ENCODE measurements at places on chromosomes 2 and 18.

GRCh38 chr2:169693360-169693759 is 845 bp downstream of the CFAP210 start:
- DNase-seq: no peak

GRCh38 chr2:223383315-223383714 is 218.8 kb downstream of the SCG2 start:
- DNase-seq: no peak

DNA sequence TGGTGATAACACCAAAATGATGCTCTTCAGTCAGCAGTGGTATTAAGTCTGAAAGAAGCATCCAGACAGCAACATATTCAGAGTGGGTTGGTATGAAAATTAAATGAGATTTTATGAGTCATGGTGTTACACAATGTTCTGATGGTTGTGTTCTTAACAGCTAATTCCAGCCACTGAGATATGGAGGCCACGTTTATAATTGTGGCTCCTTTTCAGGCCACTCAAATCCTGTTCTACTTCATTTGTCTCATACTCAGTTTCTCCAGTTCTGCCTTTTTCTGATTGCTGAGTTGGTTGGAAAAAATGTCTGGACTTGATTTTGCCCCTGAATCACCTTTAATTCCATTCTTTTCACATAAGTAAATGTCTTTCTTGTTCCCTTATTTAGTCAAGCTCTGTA is 162.7 kb upstream of the COL3A1 start:
- no peak for DNase-seq

GRCh38 chr2:235721625-235722024 is 227.8 kb downstream of the AGAP1 start:
- no peak for DNase-seq

DNA sequence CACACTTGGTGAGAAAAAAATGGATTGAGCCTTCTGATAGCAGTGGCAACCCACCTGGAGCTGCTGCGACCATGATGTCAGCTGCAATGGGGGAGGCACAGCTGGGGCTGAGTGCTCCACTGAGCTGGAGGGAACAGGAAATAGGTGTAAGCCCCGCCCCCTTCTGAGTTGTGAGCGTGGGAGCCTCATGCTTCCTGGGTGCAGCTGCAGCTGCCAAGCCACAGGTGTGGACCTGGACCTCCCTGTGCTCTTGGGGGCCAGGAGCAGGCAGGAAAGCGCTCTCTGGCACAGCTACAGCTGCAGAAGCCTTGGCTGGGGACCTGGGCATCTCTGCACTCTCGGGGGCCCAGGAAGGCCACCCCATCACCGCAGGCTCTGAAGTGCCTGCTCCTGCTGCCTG is 970.6 kb downstream of the DCDC2C start:
- DNase-seq: no peak

DNA sequence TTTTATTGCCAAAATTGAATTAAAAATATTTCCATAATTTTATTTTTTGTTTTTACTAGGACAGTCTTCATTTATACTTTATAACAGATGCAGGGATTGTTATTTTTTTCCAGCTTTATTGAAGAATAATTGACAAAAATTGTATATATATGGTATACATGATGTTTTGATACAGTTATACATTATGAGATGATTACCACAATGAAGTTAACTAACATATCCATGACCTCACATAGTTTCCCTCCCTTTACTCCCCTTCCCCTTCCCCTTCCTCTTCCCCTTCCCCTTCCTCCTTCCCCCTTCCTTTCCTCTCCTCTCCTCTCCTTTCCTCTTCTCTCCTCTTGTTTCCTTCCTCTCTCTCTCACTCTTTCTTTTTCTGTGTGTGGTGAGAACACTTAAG is 700.1 kb downstream of the CNTNAP5 start:
- no peak for DNase-seq

DNA sequence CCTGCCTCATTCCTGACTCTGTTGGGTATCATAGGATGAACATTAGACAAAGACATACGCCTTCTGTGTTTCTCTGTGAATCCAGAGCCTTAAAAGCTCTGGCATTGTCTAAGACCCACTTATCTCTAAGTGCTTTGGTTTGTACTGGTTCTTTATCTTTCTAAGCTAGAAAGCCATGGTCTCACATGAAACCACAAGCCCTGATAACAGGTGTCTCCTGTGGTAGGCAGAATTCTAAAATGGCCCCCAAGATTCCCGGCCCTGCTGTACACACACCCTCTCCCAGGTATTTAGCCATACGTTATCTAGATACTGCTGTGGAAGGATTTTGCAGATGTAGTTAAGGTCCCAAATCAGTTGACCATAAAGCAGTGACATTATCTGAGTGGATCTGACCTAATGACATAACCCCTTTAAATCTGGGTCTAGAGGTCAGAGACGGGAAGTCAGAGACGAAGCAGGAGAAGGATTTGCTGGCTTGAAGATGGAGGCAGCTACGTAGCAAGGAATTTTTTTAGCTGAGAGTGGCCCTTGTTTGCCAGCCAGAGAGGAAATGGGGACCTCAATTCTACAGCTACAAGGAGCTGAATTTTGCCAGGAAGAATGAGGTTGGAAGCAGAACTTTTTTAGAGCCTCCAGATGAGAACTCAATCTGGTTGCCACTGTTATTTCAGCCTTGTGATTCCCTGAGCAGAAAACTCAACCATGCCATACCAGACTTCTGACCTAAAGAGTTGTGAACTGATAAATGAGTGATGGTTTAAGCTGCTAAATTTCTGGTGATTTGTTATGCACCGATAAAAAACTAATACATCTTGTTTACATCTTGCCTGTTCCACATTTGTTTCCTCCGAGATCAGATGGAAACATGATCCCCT is 186.7 kb downstream of the CAMKMT start:
- no peak for DNase-seq

- DNase-seq: no peak
Measured at GRCh38 chr2:96150791-96151594, 5.8 kb upstream of the DUSP2 start.

- no peak for DNase-seq
Measured at GRCh38 chr2:174365571-174365970, 30.0 kb upstream of the SCRN3 start.

- no peak for DNase-seq
Measured at GRCh38 chr18:76476665-76477561, 18.1 kb downstream of the ZNF516 start.

GRCh38 chr2:62706721-62707521 is 1.4 kb downstream of the EHBP1 start:
- DNase-seq: no peak

DNA sequence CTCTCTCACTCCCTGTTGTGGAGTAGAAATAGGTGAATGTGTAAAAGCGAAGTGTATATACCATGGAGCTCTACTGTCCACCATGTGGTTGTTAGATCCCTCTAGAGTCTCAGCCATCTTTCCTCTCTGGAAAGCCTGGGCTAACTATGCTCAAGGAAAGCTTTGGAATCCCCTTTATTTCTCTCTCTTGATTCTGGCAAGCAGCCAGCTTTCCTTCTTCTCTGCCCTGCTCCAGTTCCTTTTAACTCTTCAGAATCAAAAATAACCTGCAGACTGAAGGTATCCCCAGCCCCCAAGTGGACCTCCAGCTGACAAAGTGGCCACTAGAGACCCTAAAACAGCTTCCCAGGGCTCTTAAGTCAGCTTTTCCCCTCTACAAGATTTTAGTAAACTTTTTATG is 381.9 kb downstream of the PLCL1 start:
- no peak for DNase-seq

- DNase-seq: no peak
Measured at GRCh38 chr2:105328281-105329196, 996 bp downstream of the TGFBRAP1 start.

GRCh38 chr2:98903767-98904485 is 32.1 kb downstream of the CRACDL start:
- no peak for DNase-seq

DNA sequence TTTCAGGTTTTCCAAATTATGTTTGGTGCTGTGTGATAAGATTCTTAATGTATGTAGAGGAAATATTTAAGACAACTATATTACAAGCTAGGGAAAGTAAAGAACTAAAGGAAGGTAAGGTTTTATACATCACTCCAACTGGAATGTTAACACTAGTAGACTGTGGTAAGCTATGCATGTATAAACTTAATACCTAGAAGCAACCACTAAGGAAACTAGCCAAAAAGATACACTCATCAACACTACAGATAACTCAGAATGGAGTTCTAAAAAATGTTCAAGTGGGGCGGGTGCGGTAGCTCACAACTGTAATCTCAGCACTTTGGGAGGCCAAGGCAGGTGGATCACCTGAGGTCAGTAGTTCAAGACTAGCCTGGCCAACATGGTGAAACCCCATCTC is 37.8 kb upstream of the MALL start:
- DNase-seq: no peak

DNA sequence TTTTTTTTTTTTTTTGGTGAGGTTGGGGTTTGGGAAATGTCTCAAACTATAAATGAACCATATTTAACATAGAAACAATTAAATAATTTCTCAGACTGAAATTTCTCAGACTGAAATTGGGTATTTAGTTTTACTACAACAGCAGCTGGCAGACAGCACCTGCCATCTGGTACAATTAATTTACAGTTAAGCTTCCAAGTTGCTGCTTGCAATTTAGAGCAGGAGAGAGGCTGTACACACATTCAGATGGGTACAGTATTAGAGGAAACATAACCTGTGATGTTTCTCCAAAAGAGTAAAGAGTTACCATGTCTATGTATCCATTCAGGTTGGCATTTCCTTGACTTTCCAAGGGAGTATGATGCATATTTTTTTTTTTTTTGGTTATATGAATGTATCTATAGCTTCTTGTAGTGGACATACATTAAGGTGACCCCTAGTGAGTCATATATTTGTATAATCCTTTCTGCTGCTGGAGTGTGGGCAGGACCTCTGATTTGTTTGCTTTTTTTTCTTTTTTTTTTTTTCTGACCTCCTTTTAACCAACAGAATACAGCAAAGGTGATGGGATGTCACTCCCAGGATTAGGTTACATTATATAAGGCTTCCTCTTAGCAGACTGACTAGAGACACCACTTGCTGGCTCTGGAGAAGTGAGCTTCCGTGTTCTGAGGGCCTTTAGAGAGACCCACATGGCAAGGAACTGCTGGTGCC is 201.7 kb downstream of the PTH2R start:
- no peak for DNase-seq

- no peak for DNase-seq
Measured at GRCh38 chr2:214139630-214140284, 271.1 kb upstream of the VWC2L start.

GRCh38 chr18:71936744-71937143 is 607.4 kb downstream of the CBLN2 start:
- DNase-seq: no peak

DNA sequence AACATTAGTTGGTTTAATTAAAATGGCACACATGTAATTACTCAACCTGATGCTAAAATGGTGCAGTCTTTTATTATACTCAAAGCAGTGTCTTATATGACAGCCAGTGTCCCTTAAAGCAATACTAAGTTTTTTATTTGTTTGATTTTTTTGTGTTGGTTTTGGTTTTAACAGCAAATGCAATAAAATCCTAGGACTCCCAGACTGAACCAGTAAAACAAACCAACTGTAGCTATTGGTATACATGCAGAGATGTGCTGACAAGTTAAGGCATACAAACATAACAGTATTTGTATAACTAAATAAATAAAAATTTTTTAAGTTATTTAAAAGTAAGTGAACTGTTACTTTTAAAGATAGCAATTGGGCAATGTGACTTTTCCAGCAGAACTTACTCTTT is 387.7 kb downstream of the RND3 start:
- no peak for DNase-seq

DNA sequence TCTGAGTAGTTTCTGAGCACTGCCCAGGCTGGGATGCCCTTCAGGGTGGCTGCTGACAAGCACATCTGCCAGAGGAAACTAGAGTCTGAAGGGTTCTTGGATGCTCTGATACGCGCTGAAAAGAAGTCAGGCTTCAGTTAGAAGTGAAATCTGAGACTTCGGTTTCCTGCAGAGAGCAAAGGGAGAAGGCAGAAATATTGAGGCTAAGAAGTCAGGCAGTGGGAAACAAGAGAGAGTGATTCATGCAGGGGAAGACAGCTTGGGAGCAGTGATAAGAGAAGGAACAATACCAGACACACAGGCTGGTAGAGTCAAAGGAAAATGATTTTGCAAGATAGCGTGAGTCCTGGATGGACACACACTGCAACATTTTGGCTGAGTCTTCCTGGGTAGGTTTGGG is 51.0 kb upstream of the BOD1L2 start:
- DNase-seq: no peak

DNA sequence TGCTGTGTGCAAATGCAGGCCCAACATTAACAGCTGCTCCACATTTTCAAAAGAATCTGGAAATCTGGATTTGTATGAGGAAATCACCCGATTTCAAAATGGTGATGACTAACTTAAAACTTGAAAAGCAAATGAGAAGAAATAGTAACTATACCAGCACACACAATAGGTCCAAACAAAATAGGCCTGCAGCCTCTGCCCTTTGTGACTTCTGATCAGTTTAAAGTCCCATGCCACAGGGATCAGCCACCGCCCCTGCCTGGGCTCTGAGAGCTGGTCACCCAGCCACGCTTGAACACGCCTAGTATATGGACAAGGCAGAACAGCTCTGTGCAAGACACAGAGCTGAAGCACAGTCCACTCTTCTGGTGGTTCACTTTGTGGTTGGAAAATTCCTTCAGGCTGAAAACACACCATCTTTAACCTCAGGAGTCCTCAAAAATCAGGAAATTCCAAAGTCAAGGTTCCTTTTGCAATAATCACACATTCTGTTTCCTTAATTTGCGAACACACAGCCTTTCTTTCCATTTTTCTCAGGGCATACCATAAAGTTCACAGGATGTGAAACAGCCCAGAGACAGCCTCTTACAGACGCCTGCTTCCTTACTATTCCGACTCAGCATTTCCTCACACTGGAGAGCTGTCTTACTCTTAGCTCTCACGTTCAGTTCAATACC is 150.1 kb upstream of the RIOK3 start:
- no peak for DNase-seq

DNA sequence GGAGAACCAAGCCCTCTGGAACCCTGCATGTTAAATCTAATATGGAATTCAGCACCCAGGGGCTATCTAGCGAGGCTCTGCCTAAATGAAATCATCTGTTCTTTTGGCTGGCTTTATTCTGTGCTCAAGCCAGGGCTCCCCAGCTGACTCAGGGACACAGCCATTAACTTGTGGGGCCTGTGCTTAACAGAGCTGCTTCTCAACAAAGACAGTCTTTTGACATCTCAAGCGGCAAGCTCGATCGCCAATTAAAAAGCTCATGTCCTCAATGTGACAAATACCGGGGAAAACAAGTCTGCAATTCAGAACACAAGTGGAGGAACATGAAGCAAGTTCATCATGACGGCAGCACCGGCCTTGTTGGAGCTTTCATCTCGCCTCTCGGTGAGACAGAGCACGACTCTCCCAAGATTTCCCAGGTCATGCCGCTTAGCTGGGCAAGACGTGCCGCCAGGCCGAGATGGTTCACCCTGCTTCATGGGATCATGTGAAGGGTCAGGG is 64.9 kb downstream of the KLHL29 start:
- DNase-seq: no peak

All from stimulated activated CD8-positive, alpha-beta memory T cell treated with anti-CD3 and anti-CD28 coated beads, Interleukin-7, amount 100 ng/mL, for 48 hours (primary cell).